Globus pallidus (tissue), 1 donor: ENCODE measurements at places on chromosomes 2 and 18.

DNA sequence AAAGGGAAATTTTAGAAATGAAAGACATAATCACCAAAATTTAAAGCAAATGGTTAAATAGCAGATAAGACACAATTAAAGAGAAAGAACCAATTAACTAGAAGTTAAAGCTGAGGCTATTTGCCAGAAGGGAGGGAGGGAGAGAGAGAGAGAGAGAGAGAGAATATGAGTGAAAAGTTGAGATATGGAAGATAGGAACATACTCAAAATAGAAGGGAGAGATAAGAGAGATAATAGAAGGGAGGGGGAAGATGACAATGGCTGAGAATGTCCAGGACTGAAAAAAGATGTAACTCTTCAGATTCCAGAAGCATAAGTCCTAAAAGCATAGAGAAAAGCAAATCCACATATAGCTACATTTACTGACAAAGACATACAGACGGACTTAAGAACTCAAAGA is 17.1 kb upstream of the AAK1 start:
- DNase-seq: no peak

- no peak for DNase-seq
These were observed 170.1 kb downstream of the FHOD3 start for GRCh38 chr18:36467614-36468013.

- no peak for DNase-seq
These were observed 29.5 kb downstream of the RNF144A start for GRCh38 chr2:6946722-6947121.

DNA sequence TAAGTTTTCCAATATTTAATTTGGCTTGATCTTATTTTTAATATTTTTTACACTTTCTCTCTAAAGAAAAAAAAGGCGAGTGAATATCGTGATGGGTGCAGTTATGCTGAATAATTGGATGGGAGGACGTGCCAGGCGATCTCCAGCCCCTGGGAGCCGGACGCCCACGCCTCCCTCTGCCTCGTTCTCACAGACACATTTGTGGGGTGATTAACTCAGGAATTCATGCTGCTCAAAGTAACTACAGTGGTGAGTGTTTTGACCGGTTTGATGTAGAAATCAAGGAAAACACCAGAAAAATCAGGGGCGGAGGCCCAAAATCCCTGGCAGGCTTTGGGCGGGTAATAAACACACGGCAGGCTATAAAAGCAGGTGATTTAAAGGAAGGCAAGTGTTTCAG is 736.8 kb upstream of the SALL3 start:
- DNase-seq: no peak

DNA sequence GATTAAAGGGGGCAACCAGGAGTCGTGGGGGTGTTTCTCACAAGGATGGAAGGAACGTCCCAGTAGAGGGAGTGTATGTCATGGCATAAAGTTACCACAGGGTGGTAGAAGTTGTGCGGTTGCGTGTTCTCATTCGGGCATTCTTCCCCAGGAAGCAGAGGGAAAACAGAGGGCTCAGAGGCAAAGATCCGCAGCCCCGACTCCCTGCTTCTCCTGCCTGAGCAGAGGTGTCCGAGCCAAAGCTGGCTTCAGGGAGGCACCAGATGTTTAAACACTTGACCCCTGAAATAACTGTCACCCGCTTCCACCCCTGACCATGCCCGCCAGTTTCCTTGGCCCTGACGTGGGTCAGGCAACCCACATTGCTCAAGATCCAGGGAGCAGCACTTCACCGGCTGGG is 83.7 kb downstream of the EN1 start:
- no peak for DNase-seq

GRCh38 chr18:76932026-76932819 is 109.9 kb downstream of the ZNF236 start:
- DNase-seq: no peak

DNA sequence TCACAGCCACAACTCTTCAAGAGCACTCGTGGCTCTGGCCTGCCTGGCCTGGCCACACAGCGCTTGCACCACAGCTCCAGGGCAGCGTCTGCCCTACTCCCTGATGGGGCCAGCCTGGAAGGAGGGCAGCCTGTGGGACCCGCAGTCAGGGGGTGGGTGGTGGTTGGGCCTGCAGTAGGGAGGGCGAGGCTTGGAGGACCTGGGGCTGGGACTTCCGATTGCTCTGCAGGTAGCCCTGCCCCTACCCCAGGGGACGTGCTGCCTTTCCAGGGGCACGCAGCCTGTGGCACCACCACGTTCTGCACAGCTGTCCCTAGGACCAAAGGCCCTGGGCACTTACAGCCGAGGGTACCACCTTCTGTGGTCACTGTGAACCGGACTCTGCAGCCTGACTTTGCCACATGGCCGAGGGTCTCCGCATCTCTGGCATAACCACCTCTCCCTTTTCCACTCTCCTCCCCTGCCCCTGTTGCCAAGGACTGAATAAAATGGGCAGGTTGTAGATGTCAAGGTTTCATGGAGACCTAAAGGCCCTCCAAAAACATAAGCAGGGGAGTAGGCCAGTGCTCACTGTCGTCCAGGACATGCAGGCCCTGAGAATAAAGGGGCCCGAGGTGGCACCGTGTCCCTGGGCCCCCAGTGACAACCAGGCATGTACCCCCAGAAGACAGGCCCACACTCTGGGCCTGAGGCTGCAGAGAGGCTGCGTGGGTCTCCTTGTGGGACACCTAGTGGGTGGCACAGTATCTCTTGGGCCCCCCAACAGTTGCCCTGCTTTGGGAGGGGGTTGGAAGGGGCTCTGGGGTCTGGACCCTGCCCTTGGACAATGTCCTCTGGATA is 87.3 kb downstream of the INHBB start:
- no peak for DNase-seq

GRCh38 chr18:61666876-61667590 is 225.8 kb downstream of the RNF152 start:
- no peak for DNase-seq

GRCh38 chr2:10344105-10345066 is 41.7 kb downstream of the HPCAL1 start:
- no peak for DNase-seq

GRCh38 chr2:164840458-164840929 is 1.1 kb downstream of the COBLL1 start:
- no peak for DNase-seq

- DNase-seq: no peak
These were observed 22.4 kb downstream of the SERPINB12 start for GRCh38 chr18:63564561-63564960.

DNA sequence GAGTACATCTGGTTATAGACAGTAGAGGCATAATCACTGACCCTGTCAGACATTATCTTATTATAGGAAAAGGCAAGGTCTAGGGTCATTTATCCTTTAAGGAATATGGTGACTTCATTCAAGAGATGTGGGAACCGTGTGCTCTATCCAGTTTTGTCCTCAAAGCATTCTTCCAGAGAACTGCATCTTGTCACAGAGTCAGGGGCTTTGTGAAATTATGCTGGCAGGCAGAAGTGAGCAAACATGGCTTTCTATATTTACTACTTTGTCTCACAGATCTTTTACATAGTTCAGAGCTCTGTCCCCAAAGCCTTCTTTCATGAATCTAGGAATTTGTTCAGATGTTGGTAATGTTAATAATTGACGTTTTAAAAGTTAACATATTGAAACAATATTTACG is 177.4 kb downstream of the ASXL3 start:
- DNase-seq: no peak

- DNase-seq: no peak
These were observed 751 bp upstream of the DNAJC10 start for GRCh38 chr2:182715121-182715891.

- no peak for DNase-seq
These were observed 46.4 kb downstream of the CHRNA1 start for GRCh38 chr2:174717916-174718315.

DNA sequence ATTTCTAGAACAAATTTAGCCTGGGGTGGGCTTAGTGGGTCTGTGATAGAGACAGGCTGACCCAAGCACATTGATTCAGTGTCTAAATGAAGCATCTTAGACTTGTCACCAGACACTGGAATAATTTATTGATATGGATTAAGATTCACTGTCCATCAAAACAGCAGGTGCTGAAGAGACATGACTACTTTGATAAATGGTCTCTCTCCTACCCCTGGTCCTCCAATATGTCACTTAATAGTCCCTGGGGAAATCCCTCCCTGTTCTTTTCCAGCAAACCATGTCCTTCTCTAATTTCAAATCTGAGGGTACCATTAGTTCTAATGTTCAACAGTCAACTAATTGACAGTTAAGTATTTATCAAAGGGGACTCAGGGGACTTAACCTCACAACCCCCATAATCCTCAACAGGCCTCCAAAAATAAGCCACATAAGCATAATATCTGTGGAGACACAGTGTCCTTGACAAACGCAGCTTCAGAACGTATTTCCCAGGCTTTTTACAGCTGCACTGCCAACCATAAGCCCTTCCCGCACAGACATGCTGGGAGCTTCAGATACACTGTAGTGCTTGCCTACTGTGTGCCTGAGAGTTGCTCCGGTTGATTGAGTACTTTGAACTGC is 391.0 kb downstream of the THSD7B start:
- no peak for DNase-seq

DNA sequence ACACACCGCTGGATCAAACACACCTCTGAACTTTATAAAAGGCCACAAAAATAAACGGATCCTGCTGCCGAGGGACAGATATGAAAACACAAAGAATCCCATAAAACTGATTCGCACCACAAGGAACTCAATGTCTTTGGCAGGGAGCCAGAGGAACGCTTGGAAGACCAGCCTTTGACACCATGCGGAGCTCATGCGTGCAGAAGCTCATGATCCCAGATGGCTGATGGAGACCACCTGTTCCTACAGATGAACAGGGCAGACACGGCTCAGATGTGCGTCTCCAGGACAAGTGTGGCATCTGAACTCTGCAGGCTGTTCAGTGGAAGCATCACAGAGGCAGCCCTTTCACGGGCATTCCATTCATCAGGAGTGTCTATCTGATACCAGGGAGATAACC is 24.9 kb downstream of the COPS9 start:
- DNase-seq: no peak

DNA sequence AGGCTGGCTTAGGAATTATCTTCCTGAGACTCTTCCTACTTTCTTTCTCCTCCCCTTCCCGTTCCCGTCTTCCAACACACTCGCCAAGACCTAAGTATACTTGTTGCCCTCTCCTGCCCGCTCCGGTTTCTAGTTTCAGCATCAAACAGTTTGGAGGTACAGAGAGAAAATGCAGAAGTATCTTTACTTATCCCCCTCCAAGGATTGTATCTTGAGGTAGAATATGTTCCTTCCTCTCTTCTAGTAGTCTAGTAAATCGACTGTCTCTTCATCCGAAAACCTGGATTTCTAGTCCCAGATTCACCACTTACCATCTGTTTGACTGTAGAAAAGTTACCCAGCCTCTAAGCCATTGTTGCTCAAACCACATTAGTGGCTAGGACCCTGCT is 755 bp downstream of the EIF4E2 start:
- DNase-seq: no peak

GRCh38 chr2:3174626-3175567 is 202.7 kb downstream of the EIPR1 start:
- DNase-seq: no peak

GRCh38 chr18:55250768-55251173 is 291.5 kb upstream of the CCDC68 start:
- DNase-seq: no peak

GRCh38 chr2:170823088-170823897 is 6.6 kb downstream of the GAD1 start:
- DNase-seq: no peak

GRCh38 chr2:58476556-58476955 is 235.4 kb upstream of the FANCL start:
- DNase-seq: no peak

DNA sequence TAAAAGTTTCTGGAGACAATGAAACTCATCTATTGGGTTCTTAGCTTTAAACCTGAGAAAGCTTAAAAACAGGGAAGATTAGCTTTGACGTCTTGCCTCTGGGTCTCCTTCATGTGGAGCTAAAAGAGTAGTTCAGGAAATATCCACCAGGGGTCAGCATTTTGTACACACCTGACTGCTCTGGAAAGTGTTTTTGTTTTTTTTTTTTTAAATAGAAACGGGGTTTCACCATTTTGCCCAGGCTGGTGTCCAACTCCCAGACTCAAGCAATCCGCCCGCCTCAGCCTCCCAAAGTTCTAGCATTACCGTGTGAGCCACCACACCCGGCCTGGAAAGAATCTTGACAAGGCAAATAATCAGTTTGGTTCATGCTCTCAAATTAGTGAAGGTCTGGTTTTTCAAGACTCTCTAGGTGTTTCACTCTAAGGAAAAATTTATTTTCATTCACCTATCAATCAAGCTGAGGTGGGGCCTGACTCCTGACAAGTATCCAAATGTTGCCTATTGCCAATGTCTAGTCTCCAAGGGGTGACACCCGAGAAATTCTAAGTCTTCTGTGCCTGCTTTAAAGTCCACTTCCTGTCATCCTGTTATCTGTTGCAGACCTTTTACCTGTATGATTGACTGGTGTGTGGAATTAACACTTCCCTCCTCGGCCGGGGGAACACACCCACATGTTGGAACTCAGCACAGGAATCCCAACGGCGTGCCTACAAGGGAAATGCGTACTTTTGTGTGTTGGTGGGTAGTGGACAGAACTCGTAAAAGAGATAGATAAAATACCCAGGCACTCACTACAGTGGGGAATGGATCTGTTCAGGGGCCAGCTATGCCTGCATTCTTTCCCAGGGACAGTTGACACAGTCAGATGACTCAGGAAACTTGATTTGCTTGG is 11.3 kb downstream of the IL1RN start:
- peak; percentile 54 for DNase-seq

DNA sequence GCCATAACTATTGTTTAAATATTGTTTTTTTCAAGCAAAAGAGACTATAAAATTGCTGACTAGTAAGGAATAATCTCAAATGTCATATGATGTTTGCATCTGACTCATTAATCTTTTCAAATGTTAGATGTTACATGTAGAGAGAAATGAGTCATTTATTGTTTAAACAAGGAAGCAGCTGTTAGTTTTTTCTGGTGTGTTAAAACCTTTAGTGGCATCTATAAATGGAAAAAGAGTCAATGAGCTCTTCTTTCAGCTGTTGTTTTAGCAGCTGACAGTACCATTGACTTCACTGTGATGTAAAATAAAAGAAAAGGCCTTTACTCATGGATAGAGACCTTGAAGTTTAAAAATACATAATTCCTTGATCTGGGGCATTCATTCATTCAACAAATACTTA is 1.8 kb upstream of the KLHL41 start:
- DNase-seq: no peak

DNA sequence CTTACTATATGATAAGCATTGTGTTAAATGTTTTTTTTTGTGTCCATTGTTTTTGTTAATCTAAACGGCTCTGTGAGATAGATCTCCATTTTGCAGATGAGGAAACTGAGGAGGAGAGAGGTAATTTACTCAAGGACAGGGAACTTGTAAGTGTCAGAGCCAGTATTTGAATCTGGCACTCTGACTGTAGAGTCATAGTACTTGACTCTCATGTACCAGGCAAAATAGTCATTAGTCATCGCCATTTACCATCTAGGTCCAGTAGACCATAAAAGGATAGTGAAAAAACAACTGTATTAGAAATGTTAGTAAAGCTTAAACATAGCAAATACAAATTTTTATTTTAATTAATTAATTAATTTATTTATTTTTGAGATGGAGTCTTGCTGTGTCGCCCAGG is 4.8 kb downstream of the PSMD14 start:
- DNase-seq: no peak

GRCh38 chr2:118294063-118294462 is 205.8 kb downstream of the INSIG2 start:
- no peak for DNase-seq

GRCh38 chr2:58042486-58042970 is 4.1 kb upstream of the VRK2 start:
- no peak for DNase-seq

GRCh38 chr2:12284037-12284436 is 432.7 kb upstream of the TRIB2 start:
- DNase-seq: no peak
